Choroid plexus epithelial cell (primary cell): ENCODE measurements at places on chromosomes 2 and 18.

GRCh38 chr18:52289392-52289791 is 50.6 kb upstream of the DCC start:
- DNase-seq = no peak

GRCh38 chr18:27461957-27462356 is 276.8 kb upstream of the CHST9 start:
- no peak for DNase-seq

DNA sequence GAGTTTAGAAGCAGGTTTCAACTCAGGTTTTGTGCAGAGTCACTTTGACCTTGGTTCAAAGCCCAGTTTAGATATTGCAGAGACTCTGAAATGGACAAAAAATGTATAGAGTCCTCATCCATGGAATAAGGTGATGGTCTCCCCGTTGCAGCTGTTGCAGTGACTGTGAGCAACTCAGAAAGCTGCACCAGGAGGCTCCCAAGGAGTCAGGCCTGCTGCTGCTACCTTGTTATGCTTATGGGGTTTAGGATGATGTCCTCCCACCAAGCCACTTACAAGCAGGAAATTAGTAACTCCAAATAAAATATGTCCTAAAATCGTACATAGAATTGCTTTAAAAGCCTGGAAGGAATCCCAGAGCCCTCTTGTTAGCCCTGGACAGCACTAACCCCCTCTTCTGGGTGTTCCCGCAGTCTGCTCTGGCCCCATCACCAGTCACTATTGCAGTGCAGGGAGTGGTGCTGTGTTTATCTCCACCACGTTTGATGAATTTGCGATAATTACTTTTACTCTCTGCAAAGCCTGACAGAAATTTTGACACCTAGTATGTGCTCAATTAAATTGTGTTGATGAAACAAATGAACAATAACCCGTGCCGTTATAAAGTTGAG is 189.0 kb downstream of the CNTNAP5 start:
- no peak for DNase-seq

GRCh38 chr2:143158551-143159485 is 29.6 kb downstream of the ARHGAP15 start:
- DNase-seq = no peak

- DNase-seq = peak; percentile 90
Measured at GRCh38 chr2:111135910-111136297, 15.2 kb downstream of the BCL2L11 start.
